Stimulated activated CD4-positive, alpha-beta T cell treated with anti-CD3 and anti-CD28 coated beads, TNF-alpha, amount 100 ng/mL, for 48 hours (primary cell): ENCODE measurements at places on chromosomes 11 and 22.
A peak's percentile ranks its signal among the peaks of the same experiment; 100 is the strongest.

GRCh38 chr11:24082860-24083259, 414.0 kb upstream of the LUZP2 start:
- DNase-seq = no peak

- DNase-seq = no peak
Measured at GRCh38 chr22:47238690-47239473, 476.4 kb downstream of the TBC1D22A start.

GRCh38 chr11:74650498-74650897, 58.1 kb downstream of the POLD3 start:
- DNase-seq = no peak

- DNase-seq = no peak
Measured at GRCh38 chr11:118859973-118860372, 23.7 kb upstream of the CXCR5 start.

DNA sequence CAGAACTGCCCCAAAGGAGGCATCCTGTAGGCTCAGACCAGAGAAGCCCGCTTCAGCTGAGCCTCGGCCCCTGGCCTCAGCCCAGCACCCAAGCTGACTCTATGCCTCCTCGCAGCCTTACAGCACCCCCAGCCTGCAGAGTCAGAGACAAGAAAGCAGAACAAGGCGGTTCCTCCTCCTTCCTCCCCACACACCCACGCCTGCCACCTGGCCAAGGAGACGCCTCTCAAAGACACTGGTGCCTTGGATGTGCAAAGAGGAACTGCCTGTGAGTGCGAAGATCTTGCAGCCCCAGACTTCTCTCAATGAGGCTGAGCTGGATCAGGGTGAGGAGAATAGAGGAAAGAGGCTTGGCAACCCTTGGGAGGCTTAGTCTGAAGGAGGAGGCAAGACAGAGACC, 60.2 kb downstream of the PDE2A start:
- no peak for DNase-seq

- no peak for DNase-seq
Measured at GRCh38 chr11:3823303-3823702, 14.9 kb downstream of the PGAP2 start.

GRCh38 chr11:117970400-117971024, 15.7 kb upstream of the IL10RA start:
- DNase-seq = no peak

- no peak for DNase-seq
Measured at GRCh38 chr11:36257351-36257750, 31.9 kb downstream of the COMMD9 start.

DNA sequence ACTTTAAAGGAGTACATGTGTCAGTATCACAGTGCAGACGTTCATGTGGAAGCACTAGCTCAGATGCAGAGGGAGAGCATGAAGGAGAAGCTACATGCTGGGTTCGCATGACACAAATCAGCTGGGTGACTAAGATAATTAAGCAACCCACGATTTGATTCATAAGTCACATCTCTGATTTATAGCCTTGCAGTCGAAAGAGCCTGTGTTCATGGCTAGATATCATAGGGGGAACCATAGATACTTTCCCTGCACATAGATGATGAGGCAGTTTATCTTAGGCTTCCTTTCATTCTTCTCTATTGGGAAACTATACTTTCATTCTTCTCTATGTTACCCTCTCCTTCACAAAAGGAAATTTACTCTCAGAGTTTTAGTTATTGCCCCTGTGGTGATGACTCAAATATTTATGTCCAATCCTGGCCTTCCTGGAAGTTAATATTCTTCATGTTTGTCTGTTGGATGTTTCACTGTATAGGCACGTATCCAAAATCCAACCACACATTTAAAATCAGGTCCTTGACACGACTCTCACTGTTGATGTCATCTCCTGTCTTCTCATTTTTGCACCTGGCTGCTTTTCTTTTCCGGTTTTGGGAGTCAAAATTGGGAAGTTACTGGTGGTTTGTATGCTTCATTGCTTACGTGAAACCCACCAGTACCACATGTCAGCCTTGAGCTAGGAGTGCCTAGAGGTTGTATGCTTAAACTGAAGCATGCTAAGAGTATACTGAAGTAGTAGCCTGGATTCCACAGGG, 56.3 kb upstream of the SLC5A12 start:
- no peak for DNase-seq

GRCh38 chr11:94715225-94715624, 52.9 kb upstream of the AMOTL1 start:
- DNase-seq = no peak

- DNase-seq = no peak
Measured at GRCh38 chr11:130815956-130816355, 100.3 kb downstream of the SNX19 start.

DNA sequence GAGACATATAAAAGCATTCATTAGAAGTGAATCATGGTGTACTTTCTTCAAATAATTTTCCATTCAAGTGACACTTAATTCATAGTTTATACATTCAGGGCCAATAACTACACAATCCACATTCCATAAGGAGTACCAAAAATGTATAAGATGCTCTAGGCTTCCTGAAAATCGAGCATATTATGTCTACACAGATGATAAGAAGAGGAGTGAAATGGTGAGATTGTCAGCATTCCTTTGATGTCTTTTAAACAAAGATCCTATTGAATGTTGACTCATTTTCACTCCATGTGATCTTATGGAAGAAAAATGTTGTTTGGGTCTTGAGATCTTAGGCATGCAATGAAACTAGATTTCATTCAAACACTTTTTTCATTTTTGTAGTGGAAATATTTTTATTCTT, 843.2 kb downstream of the KCNA4 start:
- no peak for DNase-seq

DNA sequence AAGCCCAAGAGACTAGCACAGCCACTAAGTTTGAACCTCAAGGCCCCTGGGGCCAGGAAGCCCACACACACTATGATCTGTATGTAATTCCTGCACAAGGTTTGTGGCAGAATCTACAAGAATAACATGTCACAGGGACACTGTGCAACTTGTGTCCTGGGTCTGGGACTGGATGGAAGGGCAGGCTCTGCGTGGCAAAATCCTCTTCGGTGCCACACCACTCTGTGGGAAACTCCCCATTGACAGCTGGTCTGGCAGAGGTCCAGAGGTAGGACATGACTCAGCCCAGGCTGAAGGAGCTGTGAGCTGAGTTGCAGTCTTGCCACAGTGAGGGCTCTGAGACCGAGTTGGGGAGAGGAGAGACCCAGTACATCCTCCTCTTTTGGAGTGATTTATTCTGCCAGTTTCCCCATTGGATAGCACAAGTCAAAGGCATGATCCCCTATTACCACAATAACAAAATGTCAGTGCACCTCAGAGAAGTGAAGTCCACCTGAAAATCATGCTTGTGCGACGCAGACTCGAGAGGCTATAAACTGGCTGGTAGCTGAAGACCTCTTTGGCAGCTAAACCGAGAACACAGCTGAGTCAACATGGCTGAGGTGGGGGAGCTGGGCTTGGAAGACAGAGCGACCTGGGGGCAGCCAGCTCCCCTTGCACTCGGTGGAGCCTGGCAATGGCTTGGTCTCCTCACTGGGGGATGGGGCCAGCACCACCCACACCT, 23.3 kb upstream of the SERPIND1 start:
- DNase-seq = peak; percentile 8

- DNase-seq = no peak
Measured at GRCh38 chr22:46725096-46725495, 13.0 kb downstream of the CERK start.

DNA sequence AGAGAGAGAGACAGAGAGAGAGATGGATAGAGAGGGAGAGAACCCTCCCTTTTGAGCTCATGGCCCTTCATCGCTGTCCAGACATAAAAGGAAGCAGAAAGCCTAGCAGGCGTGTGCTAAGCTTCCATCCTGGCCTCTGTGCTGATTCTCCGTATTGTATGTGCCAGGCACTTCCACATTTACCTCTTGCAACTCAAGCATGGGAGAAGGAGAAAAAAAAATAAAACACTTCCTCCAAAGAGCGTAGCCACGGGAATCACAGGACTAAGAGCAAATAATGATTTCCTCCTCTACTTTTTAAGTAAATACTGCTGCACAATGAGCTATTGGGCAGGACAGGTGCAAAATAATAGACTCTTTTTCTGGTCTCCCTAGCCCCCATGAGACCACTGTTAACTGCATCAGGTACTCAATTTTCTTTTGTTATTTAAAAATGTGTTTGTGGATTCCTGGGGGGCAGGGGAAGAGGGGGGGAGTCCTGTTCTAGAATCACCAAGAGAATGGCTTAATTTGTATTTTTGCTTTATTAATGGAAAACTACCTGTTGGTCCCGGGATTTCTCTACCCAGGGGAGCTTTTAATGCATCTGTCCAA, 154.3 kb downstream of the NXPE2 start:
- DNase-seq = no peak

GRCh38 chr22:49232319-49233067, 595.2 kb downstream of the BRD1 start:
- no peak for DNase-seq

DNA sequence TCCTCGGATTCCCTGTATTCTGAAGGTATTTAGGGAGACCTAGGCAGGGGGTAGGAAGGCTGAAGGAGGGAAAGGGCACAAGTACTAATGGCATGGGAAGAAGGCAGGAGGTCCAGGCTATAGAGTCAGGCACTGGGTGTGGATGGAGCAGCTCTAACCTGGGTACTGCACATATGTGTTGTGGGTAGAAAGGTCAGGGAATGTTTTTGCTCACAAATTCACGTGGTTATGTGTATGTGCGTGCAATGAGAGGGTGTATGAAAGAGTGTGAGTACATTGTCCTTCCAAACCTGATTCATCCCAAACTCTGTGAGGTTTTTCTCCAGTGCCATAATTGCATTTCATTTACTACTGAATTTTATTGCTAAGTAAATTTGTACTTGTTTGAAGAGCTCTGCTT, 23.2 kb downstream of the DNHD1 start:
- no peak for DNase-seq

DNA sequence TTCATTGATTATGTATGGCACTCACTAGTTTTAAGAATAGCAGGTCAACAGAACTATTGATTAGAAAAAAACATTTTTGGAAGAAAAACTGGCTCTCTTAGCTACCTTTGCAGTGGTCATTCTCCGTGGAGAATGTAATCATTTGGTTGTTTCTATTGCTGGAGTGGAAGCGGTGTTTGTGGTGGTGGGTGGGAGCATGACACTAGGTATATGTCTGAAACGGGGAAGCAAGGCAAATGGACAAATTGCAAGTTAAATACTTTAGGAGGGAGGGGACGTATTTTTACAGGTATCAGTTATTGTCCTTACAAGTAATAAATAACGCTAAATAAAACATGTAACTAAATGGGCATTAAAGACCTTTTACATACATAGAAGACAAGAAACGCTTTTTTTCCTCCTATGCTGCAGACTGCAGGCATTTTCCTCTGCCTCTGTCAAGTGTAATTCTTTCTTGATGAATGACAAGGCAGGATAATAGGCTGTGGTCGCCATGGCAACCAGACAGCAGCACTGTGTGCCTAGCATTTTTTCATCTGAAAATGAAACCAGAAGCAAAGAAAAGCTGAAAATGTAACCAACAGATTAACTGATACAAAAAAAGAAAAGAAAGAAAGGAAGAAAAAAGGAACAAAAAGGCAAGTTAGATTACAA, 46.2 kb downstream of the BLID start:
- no peak for DNase-seq

DNA sequence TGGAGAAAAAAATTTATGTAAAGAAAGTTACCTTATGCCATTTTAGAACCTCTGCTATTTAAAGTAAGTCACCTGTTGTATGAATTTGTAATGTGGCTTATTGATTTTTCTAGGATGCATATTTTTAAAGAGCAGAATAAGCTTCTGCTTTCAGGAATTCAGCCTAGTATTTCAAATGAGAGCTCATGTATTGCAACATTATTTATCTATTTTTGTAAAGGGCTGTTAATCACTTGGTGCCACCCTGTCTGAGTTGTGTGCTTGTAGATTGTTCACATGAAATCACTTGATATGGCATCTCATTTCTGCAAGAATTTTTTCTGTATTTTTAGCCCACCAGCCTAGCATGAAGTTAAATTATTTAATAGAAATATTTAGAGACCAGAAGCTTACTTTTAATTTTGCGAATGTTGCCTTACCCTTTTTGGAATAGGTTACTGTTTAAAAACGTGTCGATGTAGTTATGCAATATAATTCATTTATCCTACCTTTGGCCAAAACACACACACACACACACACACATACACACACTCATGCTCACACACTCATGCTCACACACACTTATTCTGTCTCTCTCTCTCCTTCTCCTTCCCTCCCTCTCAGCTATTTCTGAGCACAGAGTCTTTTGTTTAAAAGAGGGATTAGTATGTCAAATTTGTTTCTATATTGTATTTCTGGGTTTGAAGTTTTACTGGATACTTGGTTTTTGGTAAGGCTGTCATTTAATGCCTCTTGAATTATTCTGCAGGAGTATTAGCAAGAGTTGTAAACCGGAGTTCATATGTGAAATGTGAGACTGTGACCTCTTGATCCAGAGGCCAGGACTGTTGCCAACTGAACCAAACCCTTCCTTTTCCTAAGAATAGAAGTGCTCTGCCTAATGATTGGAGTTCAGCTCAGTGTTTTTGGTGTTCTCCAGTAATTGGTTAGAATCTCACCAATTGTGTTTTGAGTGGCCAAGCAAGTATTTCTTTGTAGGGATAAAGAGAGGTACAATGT, 34.4 kb downstream of the YAP1 start:
- no peak for DNase-seq

- no peak for DNase-seq
Measured at GRCh38 chr11:97557399-97557798, 1167.6 kb downstream of the JRKL start.

DNA sequence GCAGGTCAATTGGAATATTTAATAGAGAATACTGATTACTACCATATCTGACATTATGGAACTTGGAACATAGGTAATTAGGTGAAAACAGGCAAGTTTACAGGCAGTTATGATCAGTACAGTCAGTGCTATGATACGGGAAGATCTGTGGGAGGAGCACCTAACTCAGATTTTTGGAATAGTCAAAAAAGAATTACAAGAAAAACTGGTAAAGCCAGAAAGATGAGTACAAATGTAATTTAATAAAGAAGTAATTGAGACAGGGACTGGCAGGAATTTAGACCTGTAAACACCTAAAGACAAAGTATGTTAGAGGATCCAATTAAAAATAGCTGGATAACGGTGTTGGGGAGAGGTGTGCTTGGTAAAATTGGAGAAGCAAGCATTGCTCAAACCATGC, 206.5 kb upstream of the ANO5 start:
- no peak for DNase-seq

DNA sequence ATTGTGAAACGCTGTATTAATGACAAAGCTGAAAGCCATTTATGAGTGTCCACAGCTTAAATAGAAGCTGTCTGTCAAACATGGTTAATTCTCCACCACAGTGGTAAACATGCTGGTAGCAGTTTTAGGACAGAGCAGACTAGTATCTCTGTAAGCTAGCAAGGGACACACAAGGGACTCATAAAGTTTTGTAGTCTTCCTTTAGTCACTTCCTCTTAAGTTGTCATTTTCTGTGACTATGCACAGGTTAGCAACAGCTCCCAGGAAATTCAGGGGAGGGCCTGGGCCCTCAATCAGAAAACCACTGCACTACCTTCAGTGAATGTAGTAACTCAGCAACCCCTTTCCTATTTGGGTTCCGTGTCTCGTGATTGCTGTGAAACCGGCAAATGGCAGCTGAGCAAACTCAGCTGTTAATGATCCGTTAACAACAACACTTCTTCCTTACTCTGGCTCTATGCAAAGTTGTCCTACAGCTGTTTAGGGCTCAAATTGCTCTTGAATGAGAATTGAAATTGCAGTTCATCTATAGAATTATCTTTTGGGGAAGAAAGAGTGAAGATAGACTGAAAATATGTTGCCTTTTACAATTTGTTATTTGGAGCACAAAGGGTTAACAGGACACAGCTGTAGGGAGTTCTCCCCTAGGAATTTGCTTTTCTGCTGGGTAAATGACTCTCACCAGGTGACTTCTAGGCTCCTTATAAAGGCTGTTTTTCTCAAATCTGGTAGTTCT, at the start of gene MMP26:
TSS of gene MMP26 (plus strand) at position 731 of the 736 bp plus-strand sequence.
- no peak for DNase-seq
